ENCODE measurements at places on chromosomes 1 and 21. TPM values are rescaled to one million over a fixed set of nuclear protein-coding genes. Genes with fewer than 3 reads are reported as not detected.

Gene TMEM269
- total RNA-seq, result not detected

Gene OR14K1
- not detected for total RNA-seq

Gene UTP25
- total RNA-seq, result 9.9 TPM

DNA sequence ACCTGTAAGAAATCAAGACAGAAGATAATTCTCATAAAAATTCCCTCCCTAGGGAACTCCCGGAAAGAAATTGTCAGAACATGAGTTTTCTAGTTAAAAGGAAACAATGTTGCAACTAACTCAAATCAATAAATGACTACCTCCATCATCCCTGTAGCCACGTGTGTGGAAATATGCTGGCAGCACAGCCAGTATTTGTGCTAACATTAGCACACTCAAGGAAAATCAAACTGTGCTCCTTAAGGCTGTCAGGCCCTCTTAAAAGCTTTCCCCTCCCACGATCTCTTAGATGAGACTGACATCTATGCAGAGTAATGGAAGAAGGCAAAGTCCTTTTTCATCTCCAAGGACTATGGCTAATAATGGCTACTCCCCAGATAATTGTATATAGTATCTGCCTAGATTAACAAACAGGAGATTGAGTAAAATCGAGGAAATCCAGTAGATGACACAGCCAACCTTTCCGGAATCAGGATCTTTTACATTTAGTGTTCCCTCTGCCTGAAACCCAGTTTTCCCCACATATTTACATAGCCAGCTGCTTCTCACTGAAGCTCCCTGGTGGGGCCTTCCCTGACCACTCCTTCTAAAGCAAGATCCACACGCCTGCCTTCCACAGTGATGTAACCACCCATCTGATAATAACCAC, 50.9 kb upstream of the NR5A2 start:
- H3K27ac ChIP-seq, result no peak overlapping the region
- H3K4me3 ChIP-seq, result no peak overlapping the region
- H3K36me3 ChIP-seq, result no peaks in the 10 kb centered on the region
- no peaks in the 10 kb centered on the region for H3K27me3 ChIP-seq
- H3K4me1 ChIP-seq, result no peaks in the 10 kb centered on the region

DNA sequence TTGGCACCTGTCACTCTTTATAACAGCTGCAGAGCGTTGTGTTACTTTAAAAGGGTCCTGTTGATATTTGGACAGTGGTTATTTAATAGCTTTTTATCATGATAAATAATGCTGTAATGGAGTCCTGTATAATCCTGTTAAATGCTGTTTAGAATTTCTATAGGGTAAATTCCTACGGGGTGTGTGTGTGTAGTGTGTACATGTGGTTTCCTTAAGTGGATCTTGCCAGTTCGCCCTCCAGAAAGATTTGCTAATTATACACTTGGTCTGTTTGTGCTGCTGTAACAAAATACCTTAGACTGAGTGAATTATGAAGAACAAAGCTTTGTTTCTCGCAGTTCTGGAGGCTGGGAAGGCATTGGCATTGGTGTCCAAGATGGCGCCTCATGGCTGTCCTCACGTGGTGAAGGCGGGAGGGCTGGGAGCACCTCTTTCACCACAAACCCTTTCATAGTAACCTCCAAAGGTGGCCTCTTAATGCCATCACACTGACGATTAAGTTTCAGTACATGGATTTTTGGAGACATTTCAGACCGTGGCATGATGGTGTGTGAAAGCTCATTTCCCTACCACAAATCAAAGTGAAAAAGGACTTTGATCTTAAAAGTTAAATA, 11.2 kb downstream of the PRMT2 start:
- no peak overlapping the region for H3K27ac ChIP-seq
- H3K27me3 ChIP-seq, result no peaks in the 10 kb centered on the region
- H3K4me1 ChIP-seq, result no peaks in the 10 kb centered on the region
- H3K36me3 ChIP-seq, result no peaks in the 10 kb centered on the region
- H3K4me3 ChIP-seq, result no peak overlapping the region

DNA sequence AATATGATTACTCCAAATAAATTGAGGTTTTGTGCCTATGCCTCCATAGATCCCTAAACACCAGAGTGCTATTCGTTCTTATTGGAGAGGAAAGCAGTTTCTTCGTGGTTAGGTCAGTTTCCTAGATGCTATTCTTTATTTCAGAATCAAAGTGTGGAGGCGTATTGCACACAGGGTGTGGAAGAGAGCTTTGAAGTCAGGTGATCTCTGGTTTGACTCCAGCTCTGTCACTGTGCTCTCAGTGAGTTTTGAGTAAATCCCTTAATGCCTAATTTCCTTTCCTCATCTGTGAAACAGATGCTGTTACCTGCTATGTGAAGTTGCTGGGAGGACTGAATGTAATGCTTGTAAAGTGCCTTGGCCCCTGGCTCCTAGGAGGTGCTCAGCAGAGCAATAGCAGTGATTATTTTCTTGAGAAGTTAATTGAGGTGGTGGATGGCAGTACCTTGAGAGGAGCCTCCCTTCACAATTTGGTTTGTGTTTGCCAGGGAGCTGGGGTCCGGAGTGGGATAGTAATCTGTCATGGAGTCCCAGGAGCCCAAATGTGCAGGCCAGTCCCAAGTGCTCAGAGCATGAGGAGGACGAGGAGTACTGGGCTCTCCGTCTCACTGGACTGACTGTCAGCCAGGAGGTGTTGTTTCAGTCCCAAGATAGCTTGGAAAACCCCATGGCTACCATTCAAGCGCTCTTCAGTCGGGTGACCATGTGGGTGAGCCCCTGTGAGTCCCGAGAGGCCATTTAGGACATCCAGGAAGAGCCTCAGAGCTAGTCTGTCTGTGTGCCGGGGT, 14.9 kb downstream of the NTPCR start:
- no peaks in the 10 kb centered on the region for H3K4me1 ChIP-seq
- no peaks in the 10 kb centered on the region for H3K27me3 ChIP-seq
- H3K4me3 ChIP-seq, result no peak overlapping the region
- no peak for DNase-seq

DNA sequence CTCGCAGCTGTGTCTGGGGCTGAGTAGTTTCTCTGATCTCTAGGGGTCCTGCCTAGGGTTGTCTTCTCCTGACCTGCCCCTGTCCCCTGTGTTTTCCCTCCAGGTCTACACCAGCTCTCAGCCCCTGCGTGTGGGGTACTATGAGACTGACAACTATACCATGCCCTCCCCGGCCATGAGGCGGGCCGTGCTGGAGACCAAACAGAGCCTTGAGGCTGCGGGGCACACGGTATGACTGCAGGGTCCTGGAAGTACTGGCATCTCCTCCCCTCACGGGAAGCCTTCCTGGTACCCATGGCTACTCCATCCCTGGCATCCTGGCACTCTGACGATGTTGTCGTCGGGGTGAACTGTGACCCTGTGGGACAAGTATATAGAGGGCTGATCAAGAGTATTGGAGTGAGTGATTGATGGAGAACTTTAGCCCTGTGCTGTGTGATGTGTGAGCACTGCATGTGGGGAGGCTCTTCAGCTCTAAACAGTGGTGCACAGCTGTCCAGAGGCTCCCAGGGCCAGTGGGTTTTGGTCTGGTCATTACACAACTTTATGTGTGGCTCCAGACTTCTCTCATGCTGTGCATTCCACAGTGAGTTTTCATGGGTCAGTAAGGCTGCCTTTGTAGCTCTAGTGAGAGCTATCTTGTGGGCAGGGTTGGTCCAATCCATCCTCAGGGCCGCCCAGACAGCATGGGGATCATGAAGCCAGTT, 14.4 kb downstream of the FAAH start:
- H3K27ac ChIP-seq, result no peak overlapping the region
- H3K4me1 ChIP-seq, result no peaks in the 10 kb centered on the region
- no peaks in the 10 kb centered on the region for H3K36me3 ChIP-seq
- no peak for DNase-seq

DNA sequence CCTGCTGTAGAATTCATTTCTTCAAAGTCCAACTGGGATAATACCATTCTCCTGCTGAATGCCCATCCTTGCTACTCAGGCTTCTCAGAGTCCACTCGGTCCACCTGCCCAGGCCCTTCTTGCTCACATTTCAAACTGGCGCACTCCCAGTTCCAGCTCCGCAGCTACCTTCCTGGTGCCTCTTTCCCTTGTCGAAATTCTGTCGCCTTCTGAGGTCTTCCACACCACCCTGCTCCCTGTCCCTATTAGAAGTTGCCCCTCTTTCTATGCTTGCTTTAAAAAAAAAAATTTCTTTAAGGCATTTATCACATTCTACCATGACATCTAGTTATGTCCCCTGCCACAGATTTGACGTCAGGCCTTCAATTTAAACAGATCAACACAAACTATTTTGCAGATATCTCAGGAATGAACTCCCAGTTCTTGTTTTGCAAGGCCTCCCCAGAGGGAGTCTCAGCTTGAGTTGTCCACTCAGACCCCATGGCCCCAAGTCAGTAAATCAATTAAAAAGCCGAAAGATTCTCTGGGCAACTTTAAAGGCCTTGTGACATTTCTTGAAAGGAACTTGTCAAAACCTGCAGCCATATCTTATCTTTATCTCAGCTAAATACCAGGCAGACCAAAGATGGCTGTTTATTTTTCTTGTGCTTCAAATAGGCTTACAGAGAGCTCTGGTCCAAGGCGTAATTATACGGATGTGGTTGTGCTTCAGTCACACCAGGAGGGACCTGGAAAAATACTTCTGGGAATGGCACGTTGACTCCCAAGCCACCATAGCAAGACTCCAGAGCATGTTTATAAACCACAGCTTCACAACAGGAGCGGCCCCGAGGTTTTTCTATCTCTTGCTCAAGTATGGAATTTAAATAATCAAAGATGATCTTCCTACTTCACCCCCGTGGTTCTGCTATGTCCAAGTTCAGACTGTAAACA, 2.2 kb downstream of the FAM89A start:
- H3K27ac ChIP-seq, result no peak overlapping the region
- no peak for DNase-seq
- no peaks in the 10 kb centered on the region for H3K36me3 ChIP-seq
- H3K27me3 ChIP-seq, result no peaks in the 10 kb centered on the region
- peaks cover 8% of the 10 kb centered on the region for H3K4me1 ChIP-seq

- H3K4me3 ChIP-seq, result no peak overlapping the region
- H3K27ac ChIP-seq, result no peak overlapping the region
- no peak for DNase-seq
- H3K27me3 ChIP-seq, result no peaks in the 10 kb centered on the region
- H3K36me3 ChIP-seq, result no peaks in the 10 kb centered on the region
Measured at GRCh38 chr1:3609016-3609768, 2.1 kb downstream of the MEGF6 start.

DNA sequence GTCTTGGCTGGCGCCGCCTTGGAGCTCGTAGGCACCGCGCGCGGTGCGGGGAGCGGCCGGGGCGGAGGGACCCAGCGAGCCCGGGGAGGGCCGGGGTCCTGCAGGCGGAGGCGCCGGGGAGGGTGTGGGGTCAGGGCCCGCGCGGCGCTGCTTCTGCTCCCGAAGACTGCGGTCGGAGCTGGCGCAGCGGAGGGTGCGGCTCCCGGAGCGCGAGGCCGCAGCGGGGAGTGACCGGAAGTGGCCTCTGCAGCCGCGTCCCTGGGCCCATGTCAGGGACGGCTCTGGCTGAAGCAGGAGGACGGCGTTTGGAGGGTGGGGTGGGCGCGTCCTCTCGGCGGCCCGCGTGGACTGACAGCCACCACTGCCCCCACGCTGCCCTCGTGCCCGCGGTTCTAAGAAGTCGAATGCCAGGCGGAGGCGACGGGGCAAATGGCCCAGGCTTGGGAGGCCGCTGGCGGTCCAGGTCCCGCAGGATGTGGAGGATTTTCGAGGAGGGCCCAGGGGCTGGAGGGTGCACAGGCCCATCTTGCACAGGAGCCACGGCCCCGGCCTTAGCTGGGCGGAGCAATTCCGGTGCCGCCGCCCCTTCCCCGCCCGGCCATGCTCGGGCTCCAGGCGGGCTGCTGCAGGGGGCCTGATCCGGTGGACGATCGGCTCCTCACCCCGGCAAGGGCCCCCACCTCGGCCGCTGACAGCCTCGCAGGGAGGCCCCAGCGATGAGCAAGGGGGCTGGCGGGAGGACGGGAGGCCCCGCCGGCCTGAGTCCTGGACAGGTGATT, 7.7 kb upstream of the ZNF669 start:
- no peaks in the 10 kb centered on the region for H3K27me3 ChIP-seq
- DNase-seq, result peak; percentile 73
- no peaks in the 10 kb centered on the region for H3K36me3 ChIP-seq
- H3K4me1 ChIP-seq, result peaks cover 2% of the 10 kb centered on the region
- peak overlapping the region; percentile 93 for H3K27ac ChIP-seq

DNA sequence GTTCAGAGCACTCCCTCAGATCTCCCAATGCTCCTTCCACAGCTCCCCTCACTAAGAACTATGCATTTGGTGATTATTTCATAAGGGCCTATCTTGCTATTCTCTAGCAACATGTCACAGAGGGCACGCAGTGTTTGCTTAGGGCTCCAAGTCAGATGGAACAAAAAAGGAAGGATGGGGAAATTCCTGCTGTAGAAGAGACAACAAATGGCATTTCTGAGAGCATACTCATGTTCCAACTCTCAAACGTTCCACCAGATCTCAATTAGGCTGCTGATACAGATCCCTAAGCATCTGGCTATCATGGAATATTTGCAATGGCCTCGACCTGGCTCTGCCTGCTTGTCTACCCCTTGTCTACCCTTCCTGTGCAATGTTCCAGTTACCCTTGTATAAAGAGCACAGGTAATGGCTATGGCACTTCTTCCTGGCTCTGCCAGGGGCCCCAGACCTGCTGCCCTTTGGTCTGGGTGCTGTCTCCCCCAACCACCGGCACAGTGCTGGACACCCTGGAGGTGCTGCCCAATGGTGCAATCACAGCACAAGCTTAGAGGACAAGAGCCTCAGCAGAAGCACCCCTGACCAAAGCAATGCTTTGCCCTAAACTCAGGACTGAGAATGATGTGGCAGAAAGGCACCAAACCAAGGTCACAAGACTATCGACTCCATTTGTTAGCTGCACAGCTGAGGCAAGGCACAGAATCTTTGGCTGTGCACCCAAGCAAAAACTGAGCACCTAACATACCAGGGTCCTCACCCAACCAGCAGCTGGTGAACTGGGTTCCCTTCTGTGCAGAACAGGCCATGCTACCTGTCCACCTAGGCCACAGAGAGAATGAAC, 3.6 kb downstream of the PARP1 start:
- no peak for DNase-seq
- H3K27ac ChIP-seq, result no peak overlapping the region
- no peaks in the 10 kb centered on the region for H3K36me3 ChIP-seq
- no peaks in the 10 kb centered on the region for H3K27me3 ChIP-seq

All from ovary (tissue), 10 donors.